ENCODE measurements at places on chromosomes 4 and X. TPM values are rescaled to one million over a fixed set of nuclear protein-coding genes. Genes with fewer than 3 reads are reported as not detected.

DNA sequence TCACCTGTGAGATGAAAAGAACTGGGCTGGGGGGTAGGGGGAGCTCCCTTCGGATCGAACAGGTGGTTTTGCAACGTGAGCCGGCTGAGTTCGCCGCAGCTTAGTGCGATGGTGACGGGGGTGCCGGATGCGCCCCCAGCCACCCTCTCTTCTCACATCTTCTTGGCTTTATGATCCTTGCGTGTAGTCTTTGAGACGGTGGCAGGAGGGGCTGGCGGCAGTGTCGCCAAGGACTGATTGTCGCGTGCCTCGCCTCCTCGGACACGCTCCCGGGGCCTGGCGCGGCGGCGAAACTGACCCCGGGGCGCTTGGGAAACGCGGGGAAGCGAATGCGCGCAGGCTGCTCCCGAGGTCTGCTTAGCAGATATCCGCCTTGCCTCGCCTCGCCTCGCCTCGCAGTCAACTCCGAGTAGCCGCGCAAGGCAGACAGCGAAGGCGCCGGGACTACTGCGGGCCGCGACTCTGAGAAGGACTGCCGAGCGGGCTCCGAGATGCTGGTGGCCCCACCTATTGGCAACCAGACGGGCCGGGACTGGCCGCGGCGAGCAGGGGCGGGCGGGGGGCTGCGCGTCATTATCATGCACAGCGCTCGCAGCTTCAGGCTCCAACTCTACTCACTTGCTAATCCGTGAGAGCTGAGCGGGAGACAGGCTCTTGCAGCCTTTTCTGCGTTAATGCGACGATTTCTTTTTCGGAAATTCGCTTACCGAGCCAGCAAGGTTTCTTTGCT lies 1.5 kb downstream of the GRID2 start:
- H3K27ac ChIP-seq: no peak overlapping the region
- H3K4me1 ChIP-seq: peaks cover 6% of the 10 kb centered on the region
- DNase-seq: peak; percentile 86
- H3K4me3 ChIP-seq: peak overlapping the region; percentile 92

DNA sequence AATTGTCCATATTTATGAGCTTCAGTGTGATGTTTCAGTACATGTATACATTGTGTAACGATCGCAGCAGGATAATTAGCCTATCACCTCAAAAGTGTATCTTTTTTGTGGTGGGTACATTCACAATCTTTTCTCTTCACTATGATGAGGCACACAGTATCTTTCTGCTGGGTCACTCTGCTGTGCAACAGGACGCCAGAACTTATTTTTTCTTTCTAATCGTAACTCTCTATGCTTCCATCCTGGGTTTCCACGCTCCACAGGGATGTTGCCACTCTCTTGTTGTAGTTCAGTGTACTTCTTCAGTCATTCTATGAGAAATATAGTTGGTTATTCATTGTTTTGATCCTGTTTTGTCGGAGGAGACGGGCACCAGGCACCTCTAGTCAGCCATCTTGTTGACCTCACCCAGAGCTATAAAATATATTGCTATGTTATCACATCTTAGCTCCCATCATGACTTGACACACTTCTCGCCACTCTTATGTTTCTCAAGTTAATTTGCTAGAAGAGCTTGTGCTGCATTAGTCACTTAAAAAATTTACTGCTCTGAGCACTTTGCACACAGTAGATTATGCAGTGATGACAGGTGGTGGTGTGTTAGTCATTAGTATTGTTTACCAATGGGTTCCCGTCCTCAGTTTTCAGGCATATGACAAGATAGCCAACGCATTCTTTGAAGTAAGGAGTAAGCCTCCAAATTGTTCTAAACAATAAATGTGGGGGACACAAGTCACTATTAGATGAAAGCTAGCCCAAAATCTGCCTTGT lies 1002.7 kb upstream of the PCDH7 start:
- no peaks in the 10 kb centered on the region for H3K27me3 ChIP-seq
- H3K27ac ChIP-seq: no peak overlapping the region
- no peaks in the 10 kb centered on the region for H3K36me3 ChIP-seq
- DNase-seq: no peak

- H3K27ac ChIP-seq: no peak overlapping the region
- H3K36me3 ChIP-seq: no peaks in the 10 kb centered on the region
- H3K4me1 ChIP-seq: no peaks in the 10 kb centered on the region
Measured at GRCh38 chr4:95431678-95432077, 117.1 kb downstream of the UNC5C start.

GRCh38 chr4:149048451-149049143 lies 606.4 kb upstream of the NR3C2 start:
- no peaks in the 10 kb centered on the region for H3K27me3 ChIP-seq
- H3K4me3 ChIP-seq: no peak overlapping the region
- DNase-seq: no peak
- no peak overlapping the region for H3K27ac ChIP-seq
- H3K4me1 ChIP-seq: no peaks in the 10 kb centered on the region
- no peaks in the 10 kb centered on the region for H3K36me3 ChIP-seq

DNA sequence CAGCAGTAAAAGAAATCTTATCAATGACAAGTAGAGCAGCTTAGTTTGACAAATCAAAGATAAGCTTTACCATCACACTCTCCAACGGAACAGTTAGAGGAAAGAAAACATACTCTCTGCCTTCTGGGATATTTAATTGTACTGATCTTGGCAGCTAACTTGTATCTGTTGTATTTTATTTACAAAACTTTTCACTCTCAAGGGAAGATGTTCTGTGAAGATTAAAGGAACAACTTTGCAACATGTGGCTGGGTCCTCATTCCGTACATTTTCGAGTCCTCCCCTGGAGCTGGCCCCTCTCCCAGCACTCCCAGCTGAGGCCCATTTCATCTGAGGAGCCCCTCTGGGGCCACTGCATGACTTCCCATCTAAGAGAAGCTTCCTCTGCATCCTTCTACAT lies 74.4 kb downstream of the RPS3A start:
- H3K36me3 ChIP-seq: peaks cover 27% of the 10 kb centered on the region
- no peak overlapping the region for H3K4me3 ChIP-seq
- DNase-seq: no peak
- H3K27me3 ChIP-seq: no peaks in the 10 kb centered on the region

- H3K4me3 ChIP-seq: no peak overlapping the region
- H3K36me3 ChIP-seq: no peaks in the 10 kb centered on the region
- H3K27ac ChIP-seq: no peak overlapping the region
- no peaks in the 10 kb centered on the region for H3K4me1 ChIP-seq
- no peaks in the 10 kb centered on the region for H3K27me3 ChIP-seq
Measured at GRCh38 chr4:110704748-110705439, 82.0 kb upstream of the PITX2 start.

- no peaks in the 10 kb centered on the region for H3K36me3 ChIP-seq
- no peaks in the 10 kb centered on the region for H3K4me1 ChIP-seq
- no peak for DNase-seq
- no peak overlapping the region for H3K4me3 ChIP-seq
Measured at GRCh38 chr4:154616287-154616686, 3.8 kb upstream of the FGG start.

DNA sequence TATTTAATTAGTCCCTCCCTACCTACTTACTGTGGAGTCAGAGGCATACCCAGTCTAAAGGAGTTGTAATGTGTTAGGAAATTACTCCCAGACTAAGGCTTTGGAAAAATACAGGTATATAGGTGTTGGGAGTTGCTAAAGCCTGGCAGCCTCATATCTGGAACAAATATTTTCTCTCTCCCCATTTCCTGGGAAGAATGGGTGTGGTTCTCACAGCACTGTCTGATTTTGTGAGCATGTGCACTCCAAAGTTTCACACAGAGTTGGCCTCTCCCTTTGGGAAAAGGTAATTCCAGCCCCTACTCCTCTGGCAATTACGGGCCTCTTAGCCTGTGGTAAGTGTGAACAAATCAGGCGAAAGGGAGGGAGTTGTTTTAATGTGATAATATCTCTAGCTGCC lies 187.0 kb downstream of the MID1IP1 start:
- peaks cover 1% of the 10 kb centered on the region for H3K27me3 ChIP-seq
- H3K4me3 ChIP-seq: no peak overlapping the region
- H3K36me3 ChIP-seq: no peaks in the 10 kb centered on the region
- DNase-seq: no peak

- H3K36me3 ChIP-seq: no peaks in the 10 kb centered on the region
- H3K27ac ChIP-seq: no peak overlapping the region
- no peaks in the 10 kb centered on the region for H3K4me1 ChIP-seq
- no peak overlapping the region for H3K4me3 ChIP-seq
- H3K27me3 ChIP-seq: no peaks in the 10 kb centered on the region
- no peak for DNase-seq
Measured at GRCh38 chr4:146165221-146165620, 10.3 kb upstream of the LSM6 start.

GRCh38 chr4:145887241-145887991 lies 51.2 kb downstream of the ZNF827 start:
- H3K4me3 ChIP-seq: no peak overlapping the region
- H3K36me3 ChIP-seq: peaks cover 14% of the 10 kb centered on the region
- H3K27ac ChIP-seq: no peak overlapping the region

- no peak overlapping the region for H3K4me3 ChIP-seq
- H3K27me3 ChIP-seq: peaks cover 18% of the 10 kb centered on the region
- no peaks in the 10 kb centered on the region for H3K36me3 ChIP-seq
Measured at GRCh38 chr4:6476893-6477292, 4.5 kb upstream of the PPP2R2C start.

DNA sequence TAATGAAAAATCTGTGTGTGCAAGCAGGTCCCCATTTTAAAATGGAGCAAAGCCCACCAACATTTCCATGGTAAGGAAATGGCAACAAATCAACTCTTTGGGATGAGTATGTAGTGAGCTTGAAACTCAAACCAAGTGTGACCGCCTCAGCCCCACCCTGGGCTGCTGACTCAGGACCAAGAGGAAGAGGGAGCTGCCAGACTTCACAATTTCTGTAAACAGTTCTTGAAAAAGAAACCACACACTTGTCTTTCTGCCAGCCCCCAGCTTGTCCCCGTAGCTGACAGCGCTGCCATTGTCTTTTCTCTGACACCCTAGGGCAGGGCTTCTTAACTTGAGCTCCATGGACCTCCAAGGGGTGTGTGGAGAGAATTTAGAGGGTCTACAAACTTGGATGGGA lies 10.3 kb downstream of the RTL5 start:
- DNase-seq: no peak
- peaks cover 4% of the 10 kb centered on the region for H3K36me3 ChIP-seq
- H3K27ac ChIP-seq: peak overlapping the region; percentile 81
- H3K4me1 ChIP-seq: peaks cover 44% of the 10 kb centered on the region
- H3K4me3 ChIP-seq: no peak overlapping the region

- no peaks in the 10 kb centered on the region for H3K4me1 ChIP-seq
- no peak overlapping the region for H3K4me3 ChIP-seq
- DNase-seq: no peak
- no peak overlapping the region for H3K27ac ChIP-seq
Measured at GRCh38 chr4:121185960-121186359, 21.8 kb upstream of the TNIP3 start.

GRCh38 chrX:132171881-132172280 lies 44.1 kb upstream of the FRMD7 start:
- no peak overlapping the region for H3K4me3 ChIP-seq
- no peak overlapping the region for H3K27ac ChIP-seq
- no peaks in the 10 kb centered on the region for H3K36me3 ChIP-seq
- no peaks in the 10 kb centered on the region for H3K4me1 ChIP-seq
- no peak for DNase-seq
- H3K27me3 ChIP-seq: no peaks in the 10 kb centered on the region

DNA sequence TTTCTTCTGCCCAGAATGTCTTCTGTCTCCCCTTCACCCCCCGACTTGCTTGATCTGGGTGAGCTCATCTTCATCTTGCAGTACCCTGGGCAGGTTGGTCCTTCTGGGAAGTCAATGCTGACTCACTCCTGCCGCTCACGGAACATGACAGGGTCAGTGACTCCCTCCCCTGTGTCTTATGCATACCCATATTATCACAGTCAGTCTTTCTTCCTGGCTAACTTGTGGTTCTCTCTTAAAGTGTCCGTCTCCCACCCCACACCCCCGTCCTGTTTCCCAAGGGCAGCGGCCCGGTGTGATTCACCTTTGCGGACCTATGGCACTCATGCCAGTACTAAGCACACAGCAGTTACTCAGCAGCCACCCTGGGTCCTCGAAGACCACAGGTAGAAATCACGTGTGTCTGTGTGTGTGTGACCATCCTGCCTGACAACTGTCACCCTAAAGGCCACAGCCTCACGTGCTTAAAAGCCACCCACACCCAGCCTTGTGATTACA lies 17.7 kb downstream of the IQSEC2 start:
- peaks cover 6% of the 10 kb centered on the region for H3K27me3 ChIP-seq
- H3K27ac ChIP-seq: peak overlapping the region; percentile 78
- H3K4me3 ChIP-seq: no peak overlapping the region
- no peak for DNase-seq
- no peaks in the 10 kb centered on the region for H3K36me3 ChIP-seq

DNA sequence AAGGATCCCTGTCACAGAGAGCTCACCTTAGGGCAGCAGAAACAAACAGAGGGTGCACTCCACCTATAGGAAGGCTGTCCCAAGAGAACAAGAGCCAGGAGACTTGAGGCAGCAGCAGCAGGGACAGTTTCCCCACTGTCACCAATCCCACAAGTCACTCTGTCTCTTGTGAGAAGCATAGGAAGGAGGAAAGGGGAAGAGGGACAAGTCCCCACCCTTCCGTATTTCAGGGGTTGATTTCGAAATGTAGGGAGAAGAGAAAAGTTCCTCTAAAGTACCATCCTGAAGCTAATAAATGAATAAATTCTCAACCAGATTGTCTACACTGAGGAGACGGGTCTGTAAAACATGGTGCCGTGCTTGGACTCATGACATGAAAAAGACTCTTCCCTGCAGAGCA lies 9.5 kb upstream of the TLR8 start:
- no peaks in the 10 kb centered on the region for H3K27me3 ChIP-seq
- H3K4me1 ChIP-seq: peaks cover 2% of the 10 kb centered on the region
- H3K4me3 ChIP-seq: no peak overlapping the region
- H3K27ac ChIP-seq: no peak overlapping the region

DNA sequence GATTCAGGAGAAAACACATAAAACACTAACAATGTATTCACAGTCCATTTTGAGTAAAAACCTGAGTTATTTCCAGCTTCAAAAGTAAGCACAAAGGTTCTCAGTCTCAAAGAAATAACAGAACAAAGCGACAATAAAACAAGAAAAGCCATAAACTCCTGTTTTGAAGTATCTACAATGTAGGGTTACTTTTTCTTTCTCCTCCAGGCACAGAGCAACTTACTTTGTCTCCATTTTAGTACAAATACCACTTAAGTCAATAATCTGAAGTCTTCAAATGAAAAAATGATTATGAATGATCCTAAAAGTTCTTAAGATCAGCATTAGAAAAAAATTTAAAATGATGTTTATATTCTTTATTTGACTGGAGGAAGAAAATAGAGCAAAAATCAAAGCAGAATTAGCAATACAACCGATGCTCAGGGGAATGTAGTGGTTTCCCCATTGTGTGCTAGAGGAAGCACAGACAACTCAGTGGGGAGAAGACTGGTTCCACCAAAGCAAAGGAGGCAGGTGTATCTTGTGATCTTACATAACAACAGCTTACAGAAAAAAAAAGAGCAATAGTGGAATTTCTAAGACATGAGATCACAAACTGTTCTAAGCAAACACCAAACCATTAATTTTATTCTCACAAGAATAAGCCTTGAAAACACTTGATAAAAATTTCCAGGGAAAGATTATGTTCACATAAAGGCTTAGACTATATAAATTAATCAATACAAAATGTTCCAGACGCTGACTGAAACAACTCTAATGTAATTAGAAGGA lies 35.1 kb downstream of the EPHA5 start:
- H3K36me3 ChIP-seq: no peaks in the 10 kb centered on the region
- no peaks in the 10 kb centered on the region for H3K27me3 ChIP-seq
- no peak overlapping the region for H3K27ac ChIP-seq
- no peaks in the 10 kb centered on the region for H3K4me1 ChIP-seq

BMP3 gene
- not detected for total RNA-seq

IL3RA gene
- total RNA-seq: 0.97 TPM

HCFC1 gene
- 74.6 TPM for total RNA-seq

SMIM31 gene
- not detected for total RNA-seq

RXFP1 gene
- total RNA-seq: not detected

IGFBP7 gene
- 7.6 TPM for total RNA-seq

CSAG2 gene
- not detected for total RNA-seq
